ENCODE measurements at places on chromosomes 6 and 20.

DNA sequence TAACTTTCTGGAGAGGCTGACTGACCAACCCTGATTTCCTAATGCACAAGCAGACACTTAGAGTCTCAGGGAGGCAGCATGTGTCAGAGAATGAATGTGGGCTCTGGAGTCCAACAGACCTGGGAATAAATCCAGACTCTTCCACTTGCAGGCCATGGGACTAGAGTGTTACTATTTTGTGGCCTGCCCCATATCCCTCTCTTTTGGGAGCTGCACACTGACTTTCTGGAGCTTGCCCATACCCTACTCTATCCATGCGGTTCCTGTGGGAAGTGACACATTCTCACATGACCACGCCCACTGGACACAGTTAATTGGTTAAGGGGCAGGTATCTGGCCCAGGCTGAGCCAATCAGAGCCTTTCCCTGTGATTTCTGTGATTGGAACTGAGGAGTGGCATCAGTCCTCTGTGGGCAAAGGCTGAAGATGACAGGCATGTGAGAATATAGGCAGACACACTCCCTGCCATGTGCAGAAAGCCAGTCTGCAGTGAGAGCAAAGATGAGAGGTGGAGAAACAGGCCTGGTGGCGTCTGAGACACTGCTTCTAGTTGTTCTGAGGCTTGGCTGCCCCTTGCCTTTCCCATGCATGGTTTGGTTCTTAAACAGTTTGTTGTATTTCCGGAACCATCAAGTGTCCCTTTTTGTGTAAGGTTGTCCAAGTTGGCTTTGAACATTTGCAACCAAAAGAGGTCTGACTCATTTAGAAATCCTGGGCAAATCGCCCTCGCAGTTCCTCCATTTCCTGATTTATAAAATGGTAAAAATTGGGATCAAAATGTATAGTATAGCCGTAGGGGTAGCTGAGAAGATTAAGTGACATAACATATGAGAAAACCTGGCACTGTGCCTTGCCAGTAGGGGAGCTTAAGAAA is 125.6 kb downstream of the CDC5L start:
- DNase-seq = no peak

DNA sequence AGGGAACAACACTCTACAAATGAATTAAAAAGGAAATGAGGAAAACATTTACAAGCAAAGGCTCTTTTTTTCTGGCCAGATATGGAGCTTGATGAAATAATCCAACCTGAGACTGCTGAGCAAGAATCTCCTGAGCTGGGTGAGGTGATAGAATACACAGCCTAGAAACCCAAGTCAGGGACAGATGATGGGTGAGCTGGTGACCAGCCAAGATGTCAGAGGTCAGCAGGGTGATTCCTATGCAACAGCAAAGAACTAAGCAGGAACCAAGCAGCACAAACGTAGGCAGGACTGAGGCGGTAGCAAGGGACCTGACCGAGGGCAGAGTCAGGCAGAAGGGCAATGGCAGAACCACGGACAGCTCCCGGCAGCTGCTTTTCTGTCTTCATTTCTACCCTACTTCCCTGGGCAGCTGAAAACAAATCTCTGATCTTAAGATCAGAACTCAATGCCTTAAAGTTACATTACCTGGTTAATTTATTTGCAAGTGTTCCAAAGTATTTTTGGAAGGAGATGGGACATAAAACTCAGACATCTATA is 75.1 kb downstream of the CDC40 start:
- DNase-seq = peak; percentile 47

DNA sequence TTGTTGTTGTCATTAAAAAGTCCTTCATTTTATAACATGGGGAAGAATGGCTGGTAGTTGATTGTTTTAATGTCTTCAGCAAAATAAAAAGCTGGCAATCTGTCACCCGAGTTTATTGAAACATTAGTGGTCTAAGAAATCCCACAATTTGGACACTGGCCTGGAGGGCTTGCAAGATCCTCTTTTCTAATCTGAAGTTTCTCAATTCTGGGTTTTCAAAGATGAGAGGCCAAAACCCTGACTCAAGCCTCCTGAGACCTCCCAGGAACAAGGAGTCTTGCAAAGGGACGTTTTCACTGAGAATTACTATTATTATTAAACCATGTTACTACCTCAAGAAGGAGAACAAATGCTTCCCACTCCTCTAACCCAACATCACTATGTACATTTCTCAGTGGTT is 19.5 kb downstream of the MAP1LC3A start:
- no peak for DNase-seq

DNA sequence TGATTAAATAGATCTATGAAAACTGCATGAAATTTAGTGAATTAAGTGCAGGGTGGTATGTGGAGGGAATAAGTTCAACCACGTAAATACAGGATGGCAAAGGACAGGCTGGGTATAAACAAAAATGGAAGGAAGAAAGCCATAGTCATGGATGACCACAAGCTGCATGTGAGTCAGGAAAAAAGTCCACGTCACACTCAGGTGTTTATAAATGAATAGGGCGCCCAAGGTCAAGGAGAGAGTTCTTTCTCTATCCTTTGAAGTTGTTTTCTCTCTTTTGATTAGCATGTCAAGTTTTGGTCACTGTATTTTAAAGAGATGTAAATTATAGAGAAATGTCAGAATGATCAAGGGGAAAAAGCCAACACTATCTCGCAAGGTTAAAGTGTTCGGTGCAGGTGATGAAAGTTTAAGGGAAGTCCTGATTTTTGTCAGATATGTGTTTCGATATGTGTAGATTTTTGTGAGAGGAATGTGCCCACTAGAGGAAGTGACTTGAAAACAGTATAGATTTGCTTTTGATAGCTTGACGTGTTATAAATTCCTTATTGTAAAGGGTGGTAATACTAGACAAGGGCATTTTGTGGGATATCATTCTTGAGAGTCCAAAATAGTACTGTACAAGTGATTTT is 58.7 kb downstream of the MAP3K4 start:
- DNase-seq = no peak

DNA sequence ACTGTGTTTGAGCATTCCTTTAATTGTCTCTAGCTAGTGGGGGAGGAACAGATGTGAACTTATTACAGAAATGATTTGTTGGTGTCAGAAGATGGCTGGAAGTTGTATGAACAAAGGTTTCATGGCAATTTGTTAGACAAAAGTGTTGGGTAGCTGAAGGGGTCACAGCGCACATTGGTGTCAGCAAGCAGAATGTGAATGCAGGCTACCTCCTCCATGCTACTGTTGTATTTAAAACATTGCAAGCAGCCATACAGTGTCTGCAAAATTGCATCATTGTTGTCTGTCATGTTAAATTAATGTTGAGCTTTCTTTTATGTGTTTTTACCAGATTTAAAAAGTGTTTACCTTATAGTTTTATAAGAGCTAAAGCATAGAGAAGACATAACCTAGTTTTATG is 6.2 kb downstream of the LRRC1 start:
- DNase-seq = no peak

DNA sequence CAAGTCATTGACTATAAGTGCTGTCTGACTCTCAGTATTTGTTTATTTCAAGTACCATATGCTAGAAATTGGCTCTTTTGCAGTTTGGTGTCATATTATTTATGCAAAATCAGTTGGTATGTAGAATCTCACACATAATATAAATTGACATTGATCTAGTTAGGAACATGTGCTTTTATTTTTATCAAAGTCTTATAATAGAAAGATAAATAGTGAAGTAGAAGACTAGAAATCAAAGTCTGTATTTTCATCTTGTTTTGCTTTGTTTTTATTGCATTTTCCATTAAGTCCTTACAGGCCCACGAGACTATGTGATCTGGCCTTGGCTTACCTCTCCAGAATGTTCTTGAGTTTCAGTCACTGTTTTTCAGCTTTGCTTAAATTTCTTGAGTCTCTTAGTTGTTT is 300.3 kb downstream of the LAMA2 start:
- DNase-seq = no peak

- no peak for DNase-seq
Measured at GRCh38 chr6:53833155-53833554, 38.4 kb downstream of the LRRC1 start.

DNA sequence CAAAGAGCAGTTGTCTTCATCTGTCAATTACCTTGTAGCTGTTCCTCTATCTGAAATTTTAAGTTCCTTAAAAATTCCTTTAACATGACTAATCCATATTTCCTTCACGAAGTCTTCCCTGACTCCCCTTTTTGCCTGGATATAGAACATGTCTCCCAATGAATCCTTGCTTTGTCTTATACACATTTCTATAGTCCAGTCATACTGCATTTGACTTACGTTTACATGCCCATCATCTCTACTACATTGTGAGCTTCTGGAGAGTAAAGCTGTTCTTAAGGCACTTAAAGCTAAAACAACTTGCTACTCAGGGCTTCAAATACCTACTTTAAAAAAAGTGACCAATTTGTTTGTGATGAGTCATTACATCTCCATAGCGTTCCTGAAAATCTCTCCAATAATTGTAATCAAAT is 4.9 kb downstream of the REV3L start:
- DNase-seq = no peak

DNA sequence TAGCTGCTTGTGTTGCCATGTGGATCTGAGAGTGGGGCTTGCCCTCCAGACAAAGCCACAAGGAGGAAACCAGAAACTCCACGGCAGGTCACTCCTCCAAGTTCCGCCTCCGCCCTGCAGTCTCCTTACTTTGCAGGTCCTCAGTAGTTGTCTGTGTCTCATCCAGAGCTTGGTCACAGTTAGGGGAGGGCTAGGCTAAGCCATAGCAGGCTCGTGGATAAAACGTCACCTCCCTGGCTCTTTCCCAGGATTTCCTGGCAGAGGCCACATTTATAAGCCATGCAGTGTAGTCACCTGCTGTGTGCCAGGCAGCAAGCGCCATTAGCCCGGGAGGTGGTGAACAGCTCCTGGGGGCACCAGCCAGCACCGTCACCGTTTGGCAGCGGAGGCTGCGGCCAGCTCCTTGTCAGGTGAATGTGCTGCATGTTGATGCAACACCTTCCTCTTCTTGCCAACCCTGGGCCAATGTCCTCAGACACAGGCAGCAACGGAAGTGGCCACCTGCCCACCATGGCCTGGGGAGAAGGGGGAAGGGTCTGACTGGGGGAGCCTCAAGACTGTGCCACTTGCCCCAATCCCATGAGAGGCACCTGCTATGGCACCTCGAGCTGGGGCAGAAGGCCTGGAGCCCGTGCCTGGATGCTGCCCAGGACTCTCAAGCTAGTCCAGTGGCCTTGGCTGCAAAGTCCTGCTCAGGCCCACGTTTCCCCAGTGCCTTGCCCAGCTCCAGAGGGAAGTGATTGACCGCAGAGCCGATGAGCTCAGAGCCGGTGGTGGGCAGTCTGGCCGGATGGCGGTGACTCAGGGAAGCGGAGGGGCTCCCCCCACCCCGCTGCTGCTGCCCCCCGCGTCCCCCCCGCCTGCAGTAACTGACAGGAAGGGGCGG is 39.0 kb upstream of the SLCO4A1 start:
- no peak for DNase-seq
